ENCODE measurements at places on chromosomes 1 and 21.

DNA sequence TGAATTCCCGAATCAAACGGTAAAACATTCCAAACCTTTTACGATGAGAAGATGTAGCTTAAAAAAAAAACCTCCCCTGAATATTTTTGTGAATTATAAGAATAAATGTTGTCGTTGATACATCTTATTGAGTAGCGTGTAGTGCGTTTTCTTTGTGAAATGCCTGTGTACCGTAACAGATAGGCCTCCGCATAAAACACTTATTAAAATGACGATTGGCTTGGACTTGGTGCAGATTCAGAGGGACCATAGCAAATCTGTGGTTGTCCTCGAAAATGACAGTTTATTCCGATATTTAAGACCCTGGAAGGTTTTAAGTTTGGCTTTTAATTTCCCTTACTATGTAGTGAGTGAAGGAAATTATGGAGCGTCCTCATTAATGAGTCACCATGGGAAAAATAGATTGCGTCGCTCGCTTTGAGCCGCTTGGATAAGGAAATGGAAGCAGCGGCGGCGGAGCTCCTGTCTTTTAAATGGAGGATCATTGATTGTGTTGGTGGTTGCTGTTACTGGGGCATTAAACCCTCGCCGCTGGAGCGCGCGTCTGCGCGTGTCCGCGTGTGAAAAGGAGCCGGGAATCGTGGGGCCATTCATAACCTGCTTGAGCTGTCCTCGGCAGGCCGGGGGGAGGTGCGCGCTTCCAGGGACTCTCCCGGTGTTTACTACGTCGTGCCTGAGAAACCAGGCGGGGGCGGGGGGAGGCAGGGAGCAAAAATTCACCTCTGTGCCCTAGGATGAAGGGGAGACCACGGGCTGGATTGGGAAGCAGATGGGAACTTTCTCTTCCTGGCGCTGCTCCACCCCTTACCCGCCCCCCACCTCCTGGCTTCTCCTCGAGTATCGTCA lies 1.6 kb downstream of the SPEN start:
- peak; percentile 62 for DNase-seq

- DNase-seq: no peak
Measured at GRCh38 chr1:65027666-65028358, 61.5 kb upstream of the JAK1 start.

GRCh38 chr1:221832617-221833016 lies 90.7 kb upstream of the DUSP10 start:
- DNase-seq: no peak

DNA sequence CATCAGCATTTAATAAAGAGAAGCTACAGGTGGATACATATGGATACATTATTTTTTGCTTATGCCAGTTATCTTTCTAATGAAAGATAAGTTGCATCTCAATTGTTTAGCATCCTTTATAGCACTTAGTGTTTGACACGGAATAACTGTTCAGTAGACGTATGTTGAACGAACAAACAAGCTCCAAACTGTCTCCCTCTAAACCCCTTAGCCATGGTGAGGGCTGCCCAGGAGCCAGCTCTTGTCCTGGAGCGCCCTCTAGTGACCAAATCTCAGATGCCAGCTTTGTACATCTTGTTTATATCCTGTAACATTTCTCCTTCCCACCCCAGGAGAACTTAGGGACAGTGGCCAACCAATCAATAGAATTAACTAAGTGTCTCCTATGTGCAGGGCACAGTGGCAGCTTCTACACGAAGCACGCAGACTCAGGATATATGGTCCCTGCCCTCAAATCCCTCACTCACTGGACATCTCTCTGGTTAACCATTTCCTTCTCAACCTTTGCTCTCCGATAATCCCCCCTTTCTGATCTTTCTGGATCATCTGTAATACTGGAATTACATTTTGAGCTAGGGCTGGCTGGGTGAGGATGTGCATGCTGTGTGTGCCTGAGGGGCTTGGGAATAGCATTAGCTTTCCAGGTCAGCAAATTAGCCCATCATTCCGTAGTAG lies 22.9 kb downstream of the KCNA10 start:
- DNase-seq: peak; percentile 67

GRCh38 chr21:36858320-36858957 lies 108.0 kb downstream of the HLCS start:
- no peak for DNase-seq

DNA sequence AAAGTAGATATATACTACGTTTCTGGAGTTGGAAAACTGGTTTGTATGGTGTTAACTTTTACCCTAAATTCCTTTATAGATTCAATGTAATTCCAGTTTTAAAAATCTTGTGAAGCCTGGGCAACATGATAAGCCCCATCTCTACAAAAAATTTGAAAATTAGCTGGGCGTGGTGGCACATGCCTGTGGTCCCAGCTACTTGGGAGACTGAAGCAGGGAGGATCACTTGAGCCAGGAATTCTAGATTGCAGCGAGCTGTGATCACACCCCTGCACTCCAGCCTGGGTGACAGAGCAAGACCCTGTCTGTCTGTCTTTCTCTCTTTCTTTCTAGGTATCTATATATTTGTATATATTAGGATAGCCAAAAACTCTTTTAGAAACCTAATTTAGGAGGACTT lies 141.9 kb downstream of the CLEC20A start:
- no peak for DNase-seq

DNA sequence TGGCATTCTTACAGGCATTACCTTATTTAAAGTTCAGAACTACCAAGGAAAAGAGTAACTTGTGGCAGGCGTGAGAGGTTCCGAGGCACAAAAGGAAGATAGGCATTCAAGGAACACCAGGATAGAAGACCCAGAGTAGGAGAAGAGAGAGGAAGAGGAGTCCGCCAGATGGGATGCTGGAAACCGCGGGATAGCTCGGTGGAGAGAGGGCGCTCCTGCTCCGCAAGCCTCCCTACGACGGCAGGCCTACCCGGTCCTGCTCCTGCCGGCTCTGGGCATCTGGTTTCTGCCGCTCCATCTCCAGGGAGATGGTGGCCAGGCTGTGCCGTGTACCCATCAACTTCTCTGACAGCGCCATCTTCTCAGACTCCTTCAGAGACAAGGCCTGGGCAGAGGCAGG lies 5.4 kb upstream of the NBPF1 start:
- no peak for DNase-seq
